Activated CD8-positive, alpha-beta memory T cell treated with anti-CD3 and anti-CD28 coated beads for 1 hour (primary cell): ENCODE measurements at places on chromosomes 12 and 14.
A peak's percentile ranks its signal among the peaks of the same experiment; 100 is the strongest.

GRCh38 chr12:28456934-28457710 is 266.9 kb downstream of the CCDC91 start:
- DNase-seq: no peak

- no peak for DNase-seq
Measured at GRCh38 chr12:12718853-12719252, 1.7 kb downstream of the CDKN1B start.

- DNase-seq: no peak
Measured at GRCh38 chr14:24376448-24377070, 8.6 kb downstream of the NFATC4 start.

DNA sequence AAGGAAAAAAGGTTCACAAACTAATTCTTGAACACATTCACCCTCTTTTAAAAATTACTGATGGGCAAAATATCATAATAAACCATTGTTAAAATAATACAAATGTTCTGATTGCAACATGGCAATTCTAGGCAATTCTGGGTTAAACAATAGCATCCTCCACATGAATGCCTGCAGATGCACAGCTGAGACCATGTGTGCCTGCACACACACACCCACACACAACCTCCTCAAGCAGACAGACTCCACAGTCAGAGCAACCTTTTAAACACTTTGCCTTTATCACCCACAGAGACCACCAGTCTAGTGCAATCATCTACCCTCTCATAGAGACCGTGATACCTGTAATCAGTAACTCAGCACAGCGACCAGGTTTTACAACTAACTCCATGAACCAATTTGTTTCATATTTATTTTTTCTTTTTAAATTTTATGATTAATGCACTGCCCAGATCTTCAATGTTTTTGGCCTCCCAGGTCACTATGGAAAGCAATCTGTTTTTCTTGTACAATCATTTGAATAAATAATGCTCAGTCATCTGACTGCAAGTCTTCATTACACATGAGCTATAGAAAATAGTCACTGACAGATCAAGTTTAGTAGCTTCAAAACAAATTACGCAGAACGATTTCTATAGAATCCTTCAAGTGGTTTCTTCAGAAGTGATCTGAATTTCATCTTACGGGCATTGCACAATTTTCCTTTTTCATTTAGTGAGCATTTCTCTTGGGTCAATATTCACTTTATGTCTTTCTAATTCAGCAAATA is 105.8 kb downstream of the PRKD1 start:
- no peak for DNase-seq

- no peak for DNase-seq
Measured at GRCh38 chr12:117294189-117294603, 67.2 kb downstream of the NOS1 start.

DNA sequence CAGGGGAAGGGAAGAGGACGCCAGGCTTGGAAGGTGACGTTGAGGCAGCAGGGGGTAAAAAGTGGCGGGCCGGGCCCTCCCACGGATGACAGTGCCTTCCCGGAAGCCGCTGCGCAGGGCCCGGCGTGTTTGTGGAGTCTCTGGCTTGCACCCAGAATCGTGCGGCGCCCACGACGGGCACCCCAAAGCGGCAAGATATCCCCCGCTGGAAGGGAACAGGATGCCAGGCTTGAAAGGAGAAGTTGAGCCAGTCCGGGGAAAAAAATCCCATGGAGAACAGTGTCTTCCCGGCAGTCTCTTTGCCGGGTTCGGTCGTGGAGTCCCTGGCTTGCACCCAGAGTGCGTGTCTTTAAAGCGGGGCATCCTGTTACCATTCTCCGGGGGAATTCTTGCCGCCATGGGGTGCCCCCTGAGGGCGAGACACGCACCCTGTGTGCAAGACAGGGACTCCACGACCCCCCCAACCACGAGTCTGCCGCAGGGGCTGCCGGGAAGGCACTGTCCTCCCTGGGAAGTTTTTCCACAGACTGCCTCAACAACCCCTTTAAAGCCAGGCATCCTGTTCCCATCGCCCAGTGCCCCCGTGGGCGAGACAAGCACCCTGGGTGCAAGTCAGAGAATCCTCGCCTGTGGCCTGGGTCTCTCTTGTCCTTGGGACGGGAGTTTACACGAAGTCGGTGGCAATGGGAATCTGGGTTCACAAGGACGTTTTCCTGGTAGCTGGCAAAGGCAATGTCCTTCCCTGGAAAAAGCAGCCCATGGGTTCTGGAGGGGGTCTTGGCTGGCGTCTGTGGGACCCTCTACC is 156.1 kb upstream of the ALG10B start:
- DNase-seq: no peak

DNA sequence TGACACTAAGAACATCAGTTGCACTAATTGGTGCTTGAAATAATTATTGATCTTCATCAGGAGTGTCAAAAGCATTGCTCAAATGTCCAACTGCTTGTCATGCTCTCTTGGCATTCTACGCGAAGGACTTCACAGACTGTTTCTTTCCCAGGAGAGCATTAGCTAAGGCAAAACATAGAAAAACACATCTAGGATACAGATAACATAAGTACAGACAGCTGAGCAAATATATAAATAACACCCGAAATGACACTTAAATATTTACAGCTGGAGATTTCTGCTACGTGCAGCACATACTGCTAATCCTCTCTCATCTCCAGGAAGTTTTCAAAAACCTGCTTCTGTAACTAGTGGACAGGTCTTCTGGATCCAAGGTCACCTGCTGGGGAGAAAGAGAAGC is 120.0 kb upstream of the PRMT8 start:
- DNase-seq: no peak

- DNase-seq: no peak
Measured at GRCh38 chr14:61026526-61026925, 45.5 kb downstream of the SLC38A6 start.

- DNase-seq: peak; percentile 3
Measured at GRCh38 chr12:45469902-45470301, 254.0 kb downstream of the ANO6 start.

- no peak for DNase-seq
Measured at GRCh38 chr12:40375076-40375475, 150.3 kb downstream of the LRRK2 start.

- no peak for DNase-seq
Measured at GRCh38 chr14:102779574-102780315, 2.5 kb downstream of the TRAF3 start.

- no peak for DNase-seq
Measured at GRCh38 chr14:94543449-94544124, 17.7 kb upstream of the SERPINA4 start.

GRCh38 chr14:70317969-70318634 is 41.4 kb downstream of the COX16 start:
- no peak for DNase-seq

GRCh38 chr12:112777387-112778310 is 13.9 kb upstream of the RPH3A start:
- DNase-seq: no peak

GRCh38 chr14:96693987-96694386 is 103.2 kb upstream of the VRK1 start:
- DNase-seq: no peak

DNA sequence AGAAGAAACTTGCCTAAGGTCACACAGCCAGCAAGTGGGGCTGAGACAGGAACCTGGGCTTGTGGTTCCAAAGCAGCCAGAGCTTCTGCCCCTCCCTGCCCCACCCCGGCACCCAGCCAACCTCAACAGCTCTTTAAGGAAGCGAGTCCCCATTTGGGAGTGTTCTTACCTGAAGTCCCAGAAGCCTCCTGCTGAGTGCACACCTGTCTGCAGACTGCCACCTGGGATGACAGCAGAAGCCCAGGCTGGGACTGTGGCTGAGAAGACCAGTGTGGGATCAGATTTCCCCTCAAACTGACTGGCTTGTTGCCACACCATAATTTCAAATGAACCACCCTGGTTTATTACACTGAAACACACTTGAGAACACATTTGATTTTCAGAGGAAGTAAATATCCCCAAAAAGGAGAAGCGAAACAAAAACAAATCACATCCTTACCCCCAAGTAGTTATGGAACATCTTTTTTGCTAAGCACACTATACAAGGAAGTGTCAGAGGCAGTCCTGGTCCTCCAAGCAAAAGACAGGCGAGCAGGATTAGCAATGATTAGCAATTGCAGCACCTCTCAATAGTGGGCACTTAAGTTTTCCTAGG is 6.3 kb upstream of the RIN3 start:
- DNase-seq: no peak

DNA sequence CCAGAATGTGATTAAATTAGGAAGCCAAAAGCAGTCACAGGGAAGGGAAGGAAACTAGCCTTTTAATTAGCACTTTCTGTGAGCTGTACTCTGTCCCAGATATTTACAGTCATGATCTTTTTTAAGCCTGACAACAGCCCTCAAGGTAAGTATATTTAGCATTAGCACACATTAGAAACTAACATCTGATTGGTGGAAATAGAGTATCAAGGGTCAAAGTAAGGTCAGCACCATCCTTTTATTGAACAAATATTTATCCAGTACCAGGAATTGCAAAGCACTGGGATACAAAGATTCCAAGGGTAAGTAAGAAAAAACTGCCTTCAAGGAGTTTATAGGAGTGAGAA is 28.2 kb downstream of the RPGRIP1 start:
- no peak for DNase-seq

GRCh38 chr12:96981911-96982310 is 74.9 kb downstream of the NEDD1 start:
- no peak for DNase-seq

DNA sequence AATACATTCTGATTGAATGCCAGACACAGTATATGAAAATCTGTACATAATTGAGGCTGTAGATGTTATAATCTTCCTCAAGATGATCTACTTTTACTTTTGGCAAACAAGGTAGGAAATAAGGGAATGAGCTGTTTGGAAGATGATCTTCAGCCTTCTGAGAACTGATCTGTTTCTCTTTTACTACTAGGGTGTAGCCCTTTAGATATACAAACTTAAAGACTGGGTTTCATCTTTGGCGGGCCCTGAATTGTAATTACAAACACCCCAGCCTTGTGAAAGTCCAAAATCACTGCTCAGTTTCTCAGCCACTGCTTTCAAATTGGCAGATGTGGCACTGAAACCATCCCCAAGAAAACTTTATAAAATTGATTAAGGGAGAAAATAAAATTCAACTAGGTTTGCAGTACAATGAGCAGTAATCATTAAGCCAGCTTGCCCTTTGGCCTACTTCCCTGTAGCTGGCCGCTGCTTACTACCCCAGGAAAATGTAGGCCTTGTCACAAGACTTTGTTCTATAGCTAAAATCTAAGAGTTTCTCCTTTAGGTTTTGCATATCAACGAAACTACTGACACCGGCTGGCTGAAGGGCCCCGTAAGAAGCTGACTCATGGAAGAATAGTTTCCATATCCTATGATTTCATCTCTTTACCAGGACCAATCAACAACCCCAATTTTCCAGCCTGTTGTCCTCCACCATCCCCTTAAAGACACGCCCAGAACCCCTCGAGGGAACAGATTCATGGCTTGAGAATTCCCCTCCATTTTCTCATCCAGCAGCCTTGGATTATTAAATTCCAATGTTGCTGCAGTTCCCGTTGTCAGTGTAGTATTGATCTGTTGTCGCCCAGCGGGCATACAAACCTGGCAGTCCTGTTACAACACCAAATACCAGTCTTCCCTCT is 210.8 kb downstream of the PCNX1 start:
- DNase-seq: no peak

GRCh38 chr14:22843123-22843925 is 6.9 kb downstream of the MMP14 start:
- DNase-seq: no peak

GRCh38 chr12:10364815-10365622 is 24.8 kb downstream of the KLRK1 start:
- no peak for DNase-seq

DNA sequence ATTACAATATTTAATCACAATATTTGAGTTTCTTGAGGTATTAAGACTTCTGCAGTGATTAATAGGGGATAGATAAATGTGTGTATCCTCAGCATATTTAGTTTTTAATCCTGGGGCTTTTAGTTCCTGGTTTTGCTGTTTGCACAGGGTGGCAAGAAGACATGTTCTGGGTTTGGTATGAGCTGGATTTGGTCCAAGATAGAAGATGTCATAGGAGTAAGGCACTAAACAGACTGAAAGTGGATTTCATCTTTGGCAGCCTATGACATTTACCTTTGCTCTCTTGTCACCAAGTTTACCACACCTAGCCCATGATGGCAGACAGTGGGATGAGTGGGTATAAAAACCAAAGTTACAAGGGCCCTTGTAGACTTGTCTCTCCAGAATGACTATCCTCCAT is 168.2 kb downstream of the LRRK2 start:
- no peak for DNase-seq

DNA sequence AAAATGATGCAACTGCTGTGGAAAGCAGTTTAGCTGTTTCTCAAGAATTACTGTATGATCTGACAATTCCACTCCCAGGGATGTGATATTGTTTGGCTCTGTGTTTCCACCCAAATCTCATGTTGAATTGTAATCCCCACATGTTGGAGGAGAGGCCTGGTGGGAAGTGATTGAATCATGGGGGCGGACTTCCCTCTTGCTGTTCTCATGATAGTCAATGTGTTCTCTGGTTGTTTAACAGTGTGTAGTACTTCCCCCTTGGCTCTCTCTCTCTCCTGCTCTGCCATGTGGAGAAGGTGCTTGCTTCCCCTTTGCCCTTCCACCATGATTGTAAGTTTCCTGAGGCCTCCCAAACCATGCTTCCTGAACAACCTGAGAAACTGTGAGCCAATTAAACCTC is 93.4 kb upstream of the CPM start:
- DNase-seq: no peak

GRCh38 chr12:49912345-49913255 is 8.9 kb upstream of the FAIM2 start:
- no peak for DNase-seq

DNA sequence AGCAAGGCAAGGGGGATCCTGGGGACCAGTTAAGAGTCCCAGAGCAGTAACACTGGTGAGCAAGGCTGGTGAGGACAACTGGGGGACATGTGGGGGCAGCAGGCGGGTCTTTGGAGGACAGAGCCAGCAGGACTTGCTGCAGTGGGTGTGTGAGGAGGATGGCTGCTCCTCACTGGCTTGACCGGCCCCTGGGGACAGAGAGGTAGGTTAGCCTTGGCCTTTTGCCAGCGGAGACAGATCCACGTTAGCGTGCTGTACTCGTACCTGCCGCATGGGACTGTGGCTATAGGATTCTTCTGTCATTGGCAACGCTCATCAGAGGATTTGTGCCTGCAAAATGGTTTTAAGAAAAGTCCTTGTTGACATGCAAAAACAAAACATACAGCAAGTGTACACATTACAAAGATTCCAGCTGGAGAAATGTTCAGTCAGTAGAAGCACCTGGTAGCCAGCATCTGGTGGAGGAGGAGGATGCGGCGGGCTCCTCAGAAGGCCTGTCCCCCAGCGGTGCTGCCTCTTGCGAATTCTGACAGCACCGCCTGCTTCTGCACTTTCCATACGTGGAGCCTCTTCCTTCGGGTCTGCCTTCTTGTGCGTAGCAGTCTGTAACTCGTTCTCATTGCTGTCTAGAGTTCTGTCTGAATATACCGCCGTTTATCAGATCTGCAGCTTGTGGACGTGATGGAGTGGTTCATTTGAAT is 91.3 kb downstream of the EP400 start:
- DNase-seq: no peak

DNA sequence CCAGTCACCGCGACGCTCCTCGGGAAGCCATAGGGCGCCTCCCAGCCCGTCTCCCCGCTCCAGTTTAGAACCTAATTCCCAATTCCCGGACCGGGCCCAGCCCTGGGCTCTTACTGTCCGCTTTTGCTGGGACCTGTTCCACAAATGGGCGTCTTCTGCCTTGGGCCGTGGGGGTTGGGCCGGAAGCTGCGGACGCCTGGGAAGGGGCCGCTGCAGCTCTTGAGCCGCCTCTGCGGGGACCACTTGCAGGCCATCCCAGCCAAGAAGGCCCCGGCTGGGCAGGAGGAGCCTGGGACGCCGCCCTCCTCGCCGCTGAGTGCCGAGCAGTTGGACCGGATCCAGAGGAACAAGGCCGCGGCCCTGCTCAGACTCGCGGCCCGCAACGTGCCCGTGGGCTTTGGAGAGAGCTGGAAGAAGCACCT is 797 bp downstream of the UNG start:
- DNase-seq: no peak
